ENCODE measurements at places on chromosomes 2 and 18.

DNA sequence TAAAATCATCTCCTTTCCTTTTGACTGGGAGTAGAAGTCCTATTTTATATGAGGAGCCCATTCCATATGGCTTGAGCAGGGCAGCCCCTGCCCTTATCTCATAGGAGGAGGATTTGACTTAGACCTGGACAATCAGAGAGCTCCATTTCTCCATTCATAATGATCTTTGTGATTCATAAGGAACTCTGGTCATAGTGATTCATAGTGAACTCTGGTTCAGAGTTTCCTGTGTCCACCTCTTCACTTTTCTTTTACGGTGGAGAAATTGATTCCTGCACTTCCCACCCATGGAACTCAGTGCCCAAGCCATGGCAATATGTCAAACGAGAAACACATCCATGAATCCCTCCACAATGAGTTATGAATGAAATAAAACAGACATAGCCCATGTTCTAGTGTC, 12.8 kb upstream of the MYO3B start:
- DNase-seq, result no peak

DNA sequence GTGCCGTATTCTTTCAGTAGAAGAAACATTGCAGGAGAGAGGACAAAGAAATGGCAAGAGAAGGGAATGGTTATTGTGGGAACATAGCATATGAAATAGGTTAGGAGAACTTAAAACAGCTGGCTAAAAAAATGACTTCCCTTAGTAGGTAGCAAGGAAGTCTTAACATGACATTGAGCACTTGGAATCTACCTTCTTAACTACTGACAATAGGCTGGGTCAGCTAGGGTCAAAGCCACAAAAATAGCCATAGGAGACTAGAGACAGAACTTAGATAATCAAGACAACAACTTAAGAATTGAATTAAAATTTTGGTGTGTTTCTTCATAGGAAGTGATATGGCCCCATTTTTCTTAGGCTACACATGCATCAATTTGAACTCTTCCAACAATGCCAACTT, 227.9 kb downstream of the TCF4 start:
- no peak for DNase-seq

DNA sequence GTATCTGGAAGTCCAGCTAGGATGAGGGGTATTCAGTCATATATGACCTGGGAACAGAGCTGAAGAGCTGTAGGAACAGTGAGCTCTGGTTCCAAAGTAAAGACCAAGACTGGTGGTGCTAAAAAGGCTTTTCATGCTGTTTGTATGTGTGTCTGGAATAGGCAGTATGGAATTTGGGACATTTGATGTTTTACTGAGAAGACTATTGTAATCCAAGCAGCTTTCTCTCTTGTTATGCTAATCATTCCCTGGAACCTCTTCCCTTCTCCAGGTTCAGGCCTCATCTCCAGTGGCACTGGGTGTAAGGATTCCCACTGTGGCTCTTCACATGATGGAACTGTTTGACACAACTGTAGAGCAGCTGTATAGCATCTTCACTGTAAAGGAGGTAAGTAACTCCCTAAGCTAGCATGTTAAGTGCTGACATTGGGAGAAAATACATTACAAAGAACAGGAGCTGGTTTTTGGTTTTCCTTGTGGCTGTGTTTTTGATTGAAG, 23.3 kb downstream of the C2orf74 start:
- DNase-seq, result no peak

DNA sequence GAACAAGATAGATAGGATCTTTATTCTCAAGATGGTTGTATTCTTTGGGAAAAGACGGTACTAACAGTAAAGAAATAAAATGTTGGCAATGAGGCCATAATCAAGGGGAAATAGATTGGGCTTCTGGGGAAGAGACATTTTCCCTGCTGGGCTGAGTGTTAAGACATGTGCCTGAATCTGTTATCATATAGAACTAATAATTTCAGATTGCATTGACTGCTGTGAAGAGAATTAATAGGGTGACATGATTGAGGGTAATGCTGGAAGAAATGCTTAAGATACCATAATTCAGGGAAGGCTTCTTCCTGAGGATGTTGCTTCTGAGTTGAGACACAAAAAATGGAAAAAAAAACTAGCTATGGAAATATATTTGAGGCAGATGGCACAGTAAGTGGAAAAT, 105.0 kb downstream of the PTH2R start:
- DNase-seq, result peak; percentile 16

DNA sequence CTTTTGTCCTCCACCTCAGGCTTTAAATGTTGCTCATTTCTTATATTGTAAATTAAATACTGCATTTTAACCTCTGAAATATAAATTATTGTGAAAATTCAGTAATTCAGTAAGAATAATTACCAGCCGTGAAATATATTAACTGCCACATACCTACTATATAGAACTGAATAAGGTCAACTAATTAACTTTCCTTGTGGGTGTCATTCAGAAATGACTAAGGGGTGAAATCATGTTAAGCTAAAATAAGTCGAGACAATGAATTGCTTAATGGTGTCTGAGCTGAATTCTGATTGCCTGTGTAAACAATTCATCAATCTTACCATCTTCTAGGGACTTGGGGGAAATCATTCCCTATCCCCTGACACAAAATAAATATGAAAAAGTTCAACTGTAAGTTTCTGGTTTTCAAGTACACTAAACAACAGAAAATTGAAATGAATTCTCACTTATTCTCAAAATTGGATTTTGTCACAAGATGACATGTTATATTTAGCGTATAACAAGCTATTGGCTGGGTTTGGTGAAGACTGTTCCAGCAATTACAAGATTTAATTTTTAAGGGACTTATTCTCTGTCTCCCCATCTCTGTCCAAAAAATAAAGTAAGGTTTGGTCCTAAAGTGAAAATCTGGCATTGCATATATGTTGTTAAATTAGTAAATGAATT, 255.1 kb downstream of the METTL4 start:
- DNase-seq, result no peak

- peak; percentile 52 for DNase-seq
Measured at GRCh38 chr2:207363761-207364290, 165.9 kb upstream of the CREB1 start.

- DNase-seq, result no peak
Measured at GRCh38 chr2:86069091-86069685, 36.5 kb downstream of the POLR1A start.

- DNase-seq, result no peak
Measured at GRCh38 chr2:15745907-15746702, 154.4 kb downstream of the DDX1 start.

DNA sequence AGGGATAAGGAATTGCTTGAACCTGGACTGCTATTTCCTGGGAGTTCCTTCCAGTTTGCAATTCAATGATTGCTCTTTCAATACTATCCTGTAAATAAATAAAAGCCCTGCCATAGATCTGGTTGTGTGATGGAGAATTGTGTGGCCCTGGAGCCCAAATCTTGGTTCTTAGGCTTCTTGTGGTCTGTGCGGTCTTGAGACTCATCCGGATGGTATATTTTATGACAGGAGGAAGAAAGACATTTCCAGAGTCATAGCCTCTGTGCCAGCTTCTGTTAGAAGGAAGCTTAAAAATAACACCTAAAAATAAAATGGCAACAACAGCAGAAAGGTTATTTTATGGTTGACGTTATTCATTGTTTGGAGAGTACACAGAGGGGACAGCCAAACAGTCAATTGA, 137.7 kb downstream of the ABCA12 start:
- DNase-seq, result no peak
